Progenitor cell of endocrine pancreas (in vitro differentiated cells): ENCODE measurements at places on chromosomes 11 and 22. TPM values are rescaled to one million over a fixed set of nuclear protein-coding genes. Genes with fewer than 3 reads are reported as not detected.

Gene OR52H1
- 0.26 TPM in 1 of 2 replicates, not detected in the other for total RNA-seq

Gene FAM227A
- 18.3 and 18.6 TPM in 2 replicates for total RNA-seq

Gene MYRF
- 117 and 128 TPM in 2 replicates for total RNA-seq

Gene HOATZ
- total RNA-seq: not detected in 2 replicates

Gene CECR2
- total RNA-seq: 37.6 and 40.5 TPM in 2 replicates

GRCh38 chr11:93329936-93330445, 551 bp upstream of the DEUP1 start:
- peak overlapping the region; percentile 84 for H3K4me3 ChIP-seq
- H3K36me3 ChIP-seq: no peaks in the 10 kb centered on the region
- H3K27me3 ChIP-seq: peaks cover 26% of the 10 kb centered on the region
- H3K4me1 ChIP-seq: peaks cover 3% of the 10 kb centered on the region
- H3K27ac ChIP-seq: peak overlapping the region; percentile 94

DNA sequence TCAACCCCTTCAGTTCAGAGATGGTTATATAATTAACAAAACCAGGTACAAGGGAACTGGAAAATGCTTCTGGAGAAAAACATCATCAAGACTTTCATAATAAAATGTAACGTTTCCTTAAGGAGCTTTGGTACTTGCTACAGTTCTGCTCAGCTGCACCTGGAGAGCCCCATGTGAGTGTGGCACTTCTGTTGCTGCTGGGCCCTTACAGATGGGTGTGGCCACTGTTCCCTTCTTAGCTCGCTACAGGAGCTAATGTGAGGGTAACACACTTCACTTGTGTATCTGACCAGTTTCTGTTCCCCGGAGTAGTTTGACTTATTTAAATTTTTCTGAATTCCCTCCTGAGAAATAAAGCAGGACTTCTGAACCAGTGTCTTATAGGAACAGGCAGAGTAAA, 4.0 kb downstream of the POU2AF3 start:
- peaks cover 48% of the 10 kb centered on the region for H3K27me3 ChIP-seq
- DNase-seq: no peak
- H3K4me3 ChIP-seq: no peak overlapping the region

DNA sequence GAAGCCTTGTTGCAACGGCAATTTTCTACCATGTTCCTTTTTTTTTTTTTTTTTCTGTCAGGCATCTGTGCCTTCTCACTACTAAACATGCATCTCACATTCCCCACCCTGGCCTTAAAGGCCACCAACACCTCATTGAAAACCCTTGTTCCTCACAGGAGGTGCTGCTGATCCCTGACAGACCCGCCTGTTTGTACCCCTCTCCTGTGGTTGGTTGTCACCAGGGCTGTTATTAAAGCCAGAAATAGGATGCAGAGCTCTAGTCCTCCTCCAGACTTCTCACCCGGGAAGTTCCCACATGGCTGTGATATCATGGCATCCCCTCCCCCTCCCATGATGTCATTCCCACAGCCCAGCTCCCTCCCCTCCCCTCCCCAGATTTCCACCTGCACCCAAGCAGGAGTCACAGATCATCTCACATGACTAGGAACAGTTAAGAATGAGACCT, 302.8 kb upstream of the NCAM1 start:
- DNase-seq: no peak
- peaks cover 4% of the 10 kb centered on the region for H3K27me3 ChIP-seq
- no peak overlapping the region for H3K4me3 ChIP-seq
- H3K4me1 ChIP-seq: no peaks in the 10 kb centered on the region
- H3K27ac ChIP-seq: no peak overlapping the region
- no peaks in the 10 kb centered on the region for H3K36me3 ChIP-seq

- H3K36me3 ChIP-seq: no peaks in the 10 kb centered on the region
- no peaks in the 10 kb centered on the region for H3K27me3 ChIP-seq
- no peak for DNase-seq
- H3K27ac ChIP-seq: peak overlapping the region; percentile 90
Observed at GRCh38 chr11:96579656-96580055, 189.8 kb downstream of the JRKL start.

GRCh38 chr11:70829134-70829885, 423.1 kb downstream of the SHANK2 start:
- peaks cover 2% of the 10 kb centered on the region for H3K36me3 ChIP-seq
- H3K4me3 ChIP-seq: no peak overlapping the region
- no peak for DNase-seq
- H3K27ac ChIP-seq: no peak overlapping the region
- peaks cover 11% of the 10 kb centered on the region for H3K27me3 ChIP-seq

GRCh38 chr22:25853501-25854284, 111.7 kb downstream of the MYO18B start:
- H3K36me3 ChIP-seq: no peaks in the 10 kb centered on the region
- H3K4me3 ChIP-seq: no peak overlapping the region
- no peak for DNase-seq
- no peak overlapping the region for H3K27ac ChIP-seq
- no peaks in the 10 kb centered on the region for H3K4me1 ChIP-seq
- peaks cover 34% of the 10 kb centered on the region for H3K27me3 ChIP-seq

GRCh38 chr11:83480811-83481210, 194.6 kb upstream of the CCDC90B start:
- H3K4me3 ChIP-seq: no peak overlapping the region
- H3K4me1 ChIP-seq: no peaks in the 10 kb centered on the region
- H3K27ac ChIP-seq: no peak overlapping the region
- no peaks in the 10 kb centered on the region for H3K36me3 ChIP-seq
- no peak for DNase-seq
- peaks cover 14% of the 10 kb centered on the region for H3K27me3 ChIP-seq

GRCh38 chr11:74559934-74560309, 32.5 kb upstream of the POLD3 start:
- no peaks in the 10 kb centered on the region for H3K4me1 ChIP-seq
- DNase-seq: no peak
- H3K27ac ChIP-seq: no peak overlapping the region
- H3K4me3 ChIP-seq: no peak overlapping the region
- H3K27me3 ChIP-seq: no peaks in the 10 kb centered on the region
